ENCODE measurements at places on chromosomes 1 and 21.

- no peak for DNase-seq
Measured at GRCh38 chr1:6912518-6912917, 127.3 kb downstream of the CAMTA1 start.

- DNase-seq: no peak
Measured at GRCh38 chr1:118995312-118996016, 7.3 kb upstream of the TBX15 start.

DNA sequence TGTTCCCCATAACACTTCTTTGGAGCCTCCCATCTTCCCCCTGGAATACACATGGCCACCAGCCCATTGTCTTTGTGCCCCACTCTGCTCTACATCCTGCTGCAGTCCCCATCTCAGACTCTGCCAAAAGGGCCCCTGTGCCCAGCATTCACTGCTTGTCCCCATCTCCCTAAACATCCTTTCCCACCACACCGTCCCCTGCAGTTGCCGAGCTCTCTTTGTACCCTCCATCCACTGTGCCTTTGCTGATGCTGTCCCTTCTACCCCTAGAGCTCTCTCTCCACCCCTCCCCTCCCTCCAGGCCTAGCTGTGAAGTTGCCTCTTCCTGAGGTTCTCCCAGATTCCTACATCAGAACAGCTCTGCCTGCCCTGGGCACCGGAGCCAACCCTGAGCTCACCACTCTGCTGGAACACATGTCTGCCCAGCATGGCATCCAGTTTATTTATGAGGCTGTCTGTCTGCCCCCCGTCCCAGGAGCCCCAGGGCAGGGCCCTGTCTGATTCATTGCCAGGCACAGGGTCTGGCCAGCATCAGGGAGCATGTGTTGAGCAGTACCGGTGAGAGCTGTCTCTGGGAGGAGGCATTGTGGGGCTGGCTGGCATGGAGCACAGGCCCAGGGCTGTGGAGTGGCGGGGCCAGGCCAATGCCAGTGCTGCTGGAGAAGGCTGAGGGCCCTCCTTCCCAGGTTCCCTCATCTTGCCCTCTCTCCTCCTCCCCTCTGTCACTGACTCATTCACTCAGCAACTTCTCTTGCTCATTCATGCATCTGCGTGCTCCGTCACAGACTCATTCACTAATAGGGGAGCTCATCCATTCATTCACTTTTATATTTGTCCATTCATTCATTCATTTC, 28.8 kb downstream of the EDN2 start:
- no peak for DNase-seq

DNA sequence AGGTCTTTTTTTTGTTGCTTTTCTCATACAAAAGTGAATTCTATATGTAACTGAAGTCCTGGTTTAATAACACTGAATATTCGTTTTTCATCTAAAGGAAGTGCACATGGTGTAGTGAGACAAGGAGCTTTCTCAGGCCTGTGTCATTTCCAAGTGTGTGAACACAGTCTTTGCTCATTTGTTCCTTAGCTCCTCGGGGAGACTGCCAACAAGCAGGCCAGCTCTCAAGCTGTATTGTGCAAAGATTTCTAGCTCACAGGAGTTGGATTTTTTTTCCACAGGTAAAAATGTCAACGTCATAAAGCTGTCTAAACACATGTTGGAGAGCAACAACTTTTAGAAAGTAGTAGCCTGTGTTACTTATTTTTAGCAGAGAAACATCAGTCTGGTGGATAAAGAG, 87.8 kb upstream of the S1PR1 start:
- DNase-seq: no peak

- no peak for DNase-seq
Measured at GRCh38 chr1:224801844-224802490, 127.5 kb upstream of the DNAH14 start.

GRCh38 chr1:109331113-109331512, 24.3 kb upstream of the MYBPHL start:
- no peak for DNase-seq

DNA sequence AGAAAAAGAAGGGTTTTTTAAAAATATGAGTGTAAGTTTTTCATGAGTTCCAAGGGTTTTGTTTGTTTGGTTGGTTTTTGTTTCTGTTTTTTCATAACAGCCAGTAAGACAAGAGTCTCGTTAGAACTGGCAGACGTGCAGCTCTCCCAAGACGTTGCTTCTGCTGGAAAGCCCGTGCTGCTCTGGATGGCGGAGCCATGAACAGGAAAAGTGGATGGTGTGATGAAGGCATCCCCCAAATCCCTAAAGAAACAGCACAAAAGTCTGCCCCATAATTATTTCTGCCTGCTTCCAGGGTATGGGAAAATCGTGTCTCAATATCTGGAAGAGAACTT, 157.9 kb upstream of the BACE2 start:
- DNase-seq: no peak

GRCh38 chr1:7110321-7110720, 325.1 kb downstream of the CAMTA1 start:
- DNase-seq: no peak

DNA sequence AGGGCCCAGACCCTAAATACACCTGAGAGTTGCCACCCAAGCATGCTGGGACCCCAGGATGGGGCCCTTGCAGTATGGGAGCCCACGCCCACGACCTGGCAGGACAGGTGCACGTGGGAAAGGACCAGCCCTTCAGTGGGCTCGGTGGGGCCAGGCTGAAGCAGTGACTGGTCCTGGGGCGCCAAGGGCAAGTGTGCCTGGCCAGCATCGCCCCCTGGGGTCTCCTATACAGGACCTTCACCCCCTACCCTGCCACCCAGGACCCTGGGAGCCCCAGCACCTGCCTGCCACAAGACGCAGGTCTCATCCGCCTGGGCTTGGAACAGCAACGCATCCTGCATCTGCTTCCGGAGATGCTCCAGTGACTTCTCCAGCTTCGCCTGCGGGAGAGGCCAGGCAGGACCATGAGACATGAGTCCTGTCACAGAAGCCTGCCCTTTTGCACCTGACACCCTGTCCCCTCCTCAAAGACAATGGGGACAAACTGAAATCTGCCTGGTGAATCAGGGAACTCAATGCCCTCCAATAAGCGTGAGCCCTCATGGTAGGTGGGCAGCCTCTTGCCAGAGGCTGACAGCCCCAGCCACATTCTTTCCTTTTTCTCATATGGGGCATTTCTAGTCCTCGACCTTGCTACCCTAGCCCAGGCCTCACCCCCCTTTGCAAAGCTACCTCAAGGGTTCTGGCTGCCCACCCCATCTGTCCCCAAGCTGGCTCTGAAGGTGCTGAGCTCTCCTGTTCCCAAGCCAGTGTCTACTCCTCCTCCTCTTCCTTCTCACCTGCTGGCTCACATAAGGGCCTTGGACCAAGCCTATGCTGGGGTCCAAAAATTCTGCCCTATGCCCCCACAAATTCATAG, 4.6 kb downstream of the TRIM11 start:
- DNase-seq: no peak

GRCh38 chr21:29942034-29942433, 2.2 kb upstream of the GRIK1 start:
- no peak for DNase-seq

Data from stimulated activated CD4-positive, alpha-beta T cell treated with anti-CD3 and anti-CD28 coated beads, Interleukin-2, amount 100 ng/mL, for 48 hours (primary cell).